Left ventricle myocardium superior (tissue), 1 donor: ENCODE measurements at places on chromosomes 7 and 10. TPM values are rescaled to one million over a fixed set of nuclear protein-coding genes. Genes with fewer than 3 reads are reported as not detected.

C10orf105 gene
- 0.07 TPM for total RNA-seq

SPRN gene
- not detected for total RNA-seq

SLC35G1 gene
- total RNA-seq, result 2.7 TPM

DNA sequence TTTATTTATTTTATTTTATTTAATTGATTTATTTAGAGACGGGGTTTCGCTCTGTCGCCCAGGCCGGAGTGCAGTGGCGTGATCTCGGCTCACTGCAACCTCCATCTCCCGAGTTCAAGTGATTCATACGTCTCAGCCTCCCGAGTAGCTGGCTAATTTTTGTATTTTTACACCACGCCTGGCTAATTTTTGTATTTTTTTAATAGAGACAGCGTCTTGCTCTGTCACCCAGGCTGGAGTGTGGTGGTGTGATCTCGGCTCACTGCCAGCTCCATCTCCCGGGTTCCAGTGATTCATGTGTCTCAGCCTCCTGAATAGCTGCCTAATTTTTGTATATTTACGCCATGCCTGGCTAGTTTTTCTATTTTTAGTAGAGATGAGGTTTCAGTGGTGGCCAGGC is 34.2 kb downstream of the AP5Z1 start:
- DNase-seq, result no peak

DNA sequence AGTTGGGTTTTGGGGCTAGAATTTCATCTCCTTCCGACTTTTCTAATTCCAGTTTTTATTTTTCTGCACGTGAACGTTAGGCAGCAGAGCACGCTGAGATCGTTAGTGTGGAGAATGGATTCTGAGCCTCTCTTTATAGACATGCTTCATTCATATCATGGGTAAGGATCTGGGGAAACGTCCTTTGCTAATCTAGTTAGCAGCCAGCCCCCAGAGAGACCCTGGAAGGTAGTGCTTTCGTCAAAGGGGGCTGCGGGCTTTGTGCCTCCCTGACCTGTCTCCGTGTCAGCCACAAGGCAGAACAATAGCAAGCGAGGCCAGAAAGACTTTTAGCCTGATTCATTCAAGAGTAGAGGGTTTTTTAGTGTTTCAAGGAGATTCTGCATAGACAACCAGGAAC is 196.3 kb upstream of the KLF6 start:
- DNase-seq, result no peak

DNA sequence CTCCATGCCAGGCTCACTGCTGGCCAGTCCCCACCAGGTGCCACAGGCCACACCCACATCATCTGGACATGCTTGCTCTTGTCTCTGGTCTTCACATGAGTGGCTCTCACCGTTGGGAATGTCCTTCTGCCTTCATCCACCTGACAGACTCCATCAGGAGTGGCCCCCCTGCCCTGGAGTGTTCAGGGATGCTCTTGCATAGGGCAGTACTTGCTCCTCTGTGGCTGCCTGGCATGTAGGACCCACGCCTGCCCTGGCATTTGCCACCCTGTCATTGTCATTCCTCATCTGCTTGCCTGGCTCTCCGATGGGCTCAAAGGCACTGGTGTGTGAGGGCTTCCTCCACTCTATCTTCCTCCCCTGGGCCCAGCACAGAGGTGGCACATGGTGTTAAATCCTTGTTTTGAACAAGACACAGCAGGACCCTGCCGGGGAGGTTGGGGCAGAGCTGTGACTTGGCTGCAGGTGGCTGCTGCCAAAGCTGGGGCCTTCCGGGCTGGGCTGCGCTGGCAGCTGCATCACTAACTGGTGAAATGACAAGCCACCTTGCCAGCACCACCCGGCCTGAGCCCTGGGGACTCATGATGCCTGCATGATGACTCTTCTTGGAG is 1.8 kb downstream of the SH2D4B start:
- no peak for DNase-seq
